Fibroblast of the conjunctiva (primary cell): ENCODE measurements at places on chromosomes 1 and 21.

DNA sequence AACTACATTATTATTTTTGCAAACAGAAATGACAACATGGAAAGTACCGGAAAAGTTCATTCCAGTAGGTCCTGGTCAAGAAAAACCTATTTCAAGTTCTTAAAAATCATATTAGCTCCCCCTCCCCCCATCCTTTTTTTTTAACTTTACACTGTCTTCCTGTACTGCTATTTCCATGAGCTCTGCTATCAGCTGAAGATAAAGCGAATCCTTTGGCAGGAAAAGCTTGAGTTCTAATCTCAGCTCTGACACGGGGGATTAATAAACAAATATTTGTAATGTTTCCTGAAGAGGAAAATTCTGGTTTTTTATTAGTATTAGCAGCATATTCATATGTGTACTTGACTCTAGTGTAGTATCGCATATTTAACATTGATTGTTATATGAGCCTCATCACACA lies 190.7 kb upstream of the ESRRG start:
- no peak for DNase-seq

DNA sequence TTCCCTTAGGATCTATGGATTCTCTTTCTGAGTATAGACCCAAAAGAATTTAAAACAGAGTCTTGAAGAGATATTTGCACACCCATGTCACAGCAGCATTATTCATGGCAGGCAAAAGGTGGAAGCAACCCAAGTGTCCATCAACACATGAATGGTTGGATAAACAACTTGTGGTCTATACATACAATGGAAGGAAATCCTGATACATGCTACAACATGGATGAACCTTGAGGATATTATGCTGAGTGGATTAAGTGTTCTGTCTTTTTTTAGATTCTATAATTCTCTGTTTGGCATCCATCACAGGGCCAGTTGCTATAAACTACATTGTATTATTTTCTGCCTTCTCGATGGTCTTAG lies 39.8 kb downstream of the PTPN14 start:
- DNase-seq = no peak

GRCh38 chr1:112694363-112694929 lies 12.5 kb downstream of the RHOC start:
- DNase-seq = no peak

- no peak for DNase-seq
Observed at GRCh38 chr1:86470859-86471258, 2.1 kb downstream of the CLCA1 start.

DNA sequence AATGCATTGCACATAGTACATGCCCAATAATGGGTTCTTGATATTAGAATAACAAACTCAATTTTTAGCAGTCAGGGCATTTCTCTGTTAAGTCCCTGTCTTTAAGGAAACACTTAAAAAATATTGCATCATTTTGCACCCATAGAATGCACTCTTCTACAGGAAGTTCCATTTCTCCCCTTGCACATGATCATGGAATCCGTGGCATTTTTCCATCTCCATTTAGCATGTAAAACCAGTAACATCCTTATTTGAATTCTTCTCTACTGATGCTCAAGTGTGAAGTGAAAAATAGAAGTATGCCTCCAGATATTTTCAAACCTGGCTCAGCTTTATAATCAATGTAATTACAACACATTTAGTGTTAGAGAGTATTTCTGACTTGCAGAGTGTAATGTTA lies 192.8 kb downstream of the RWDD3 start:
- no peak for DNase-seq

DNA sequence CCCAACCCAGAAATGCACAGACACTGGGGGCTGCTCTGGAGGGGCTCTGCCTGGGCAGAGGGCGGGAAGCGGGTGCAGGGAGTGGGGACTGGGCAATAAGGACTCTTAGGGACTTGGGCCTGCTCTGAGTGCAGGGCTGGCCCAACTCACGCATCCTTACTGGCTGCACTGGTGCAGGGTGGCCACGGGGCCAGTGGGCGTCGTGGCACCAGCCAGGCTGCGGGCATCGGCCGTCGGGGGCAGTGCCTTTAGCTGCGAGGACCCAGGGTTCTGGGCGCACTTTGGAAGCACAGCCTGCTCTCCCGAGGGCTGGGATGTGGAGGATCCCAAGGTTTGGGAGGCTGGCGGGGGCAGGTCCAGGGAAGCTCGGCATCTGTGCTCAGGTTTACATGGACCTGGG lies 27.1 kb upstream of the TTLL10 start:
- no peak for DNase-seq

DNA sequence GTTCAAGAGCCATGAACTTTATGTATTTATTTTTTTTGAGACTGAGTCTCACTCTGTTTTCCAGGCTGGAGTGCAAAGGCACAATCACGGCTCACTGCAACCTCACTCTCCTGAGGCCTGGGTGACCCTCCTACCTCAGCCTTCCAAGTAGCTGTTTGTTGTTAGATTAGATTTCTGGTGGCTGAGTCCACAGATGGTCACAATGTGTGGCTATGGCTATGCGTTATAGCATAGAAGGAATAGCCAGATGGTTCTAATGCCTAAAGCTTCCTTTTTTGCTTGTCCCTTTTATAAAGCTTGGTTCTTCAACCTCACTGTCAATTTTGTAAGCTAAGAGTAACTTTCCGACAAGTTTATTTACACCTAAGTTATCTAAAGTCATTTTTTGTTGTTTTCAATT lies 62.3 kb upstream of the FMN2 start:
- peak; percentile 1 for DNase-seq

DNA sequence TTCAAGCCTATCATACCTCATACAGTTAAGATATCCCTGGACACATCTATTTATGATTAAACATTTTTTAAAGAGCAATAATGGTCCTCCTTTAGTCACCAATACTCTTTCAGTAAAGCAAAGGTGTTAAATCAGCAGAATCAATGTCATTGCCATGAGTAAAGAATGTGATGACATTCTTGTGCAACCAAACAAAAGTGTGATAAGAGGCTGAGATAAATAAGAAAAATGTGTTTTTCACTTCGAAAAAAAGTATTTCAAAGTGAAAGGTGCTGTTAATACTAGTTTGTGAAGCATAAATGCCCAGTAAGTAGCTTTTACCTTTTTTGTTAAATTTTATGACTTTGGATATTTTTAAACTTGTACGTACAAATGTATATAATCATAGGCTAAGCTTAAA lies 8.4 kb downstream of the SLC44A5 start:
- DNase-seq = no peak

DNA sequence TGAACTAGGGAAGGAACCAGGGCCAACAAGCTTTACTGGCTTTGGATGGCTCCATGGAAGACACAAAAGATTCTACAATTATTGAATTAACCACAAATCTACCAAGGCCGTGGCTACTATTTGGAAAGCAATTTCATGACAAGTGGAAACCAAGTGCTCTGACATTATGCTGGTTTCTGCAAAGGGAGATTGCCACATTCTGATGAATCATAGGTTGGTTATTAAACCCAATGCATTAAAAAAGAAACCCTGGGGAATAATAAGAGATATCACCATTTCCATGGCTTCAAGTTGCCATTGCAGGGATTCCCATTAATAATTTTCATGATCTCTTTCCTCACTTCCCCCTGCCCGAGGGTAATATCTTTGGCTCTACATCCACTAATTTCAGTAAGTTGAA lies 359.2 kb upstream of the NCAM2 start:
- DNase-seq = no peak

DNA sequence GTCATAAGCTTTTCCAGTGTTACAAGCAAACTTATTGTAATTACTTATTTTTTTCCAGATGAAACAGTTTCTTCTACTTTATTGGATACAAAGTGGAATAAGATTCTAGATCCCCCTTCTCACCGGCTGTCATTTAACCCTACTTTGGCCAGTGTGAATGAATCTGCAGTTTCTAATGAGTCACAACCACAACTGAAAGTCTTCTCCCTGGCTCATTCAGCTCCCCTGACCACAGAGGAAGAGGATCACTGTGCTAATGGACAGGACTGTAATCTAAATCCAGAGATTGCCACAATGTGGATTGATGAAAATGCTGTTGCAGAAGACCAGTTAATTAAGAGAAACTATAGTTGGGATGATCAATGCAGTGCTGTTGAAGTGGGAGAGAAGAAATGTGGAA lies 95.5 kb downstream of the ZFYVE9 start:
- no peak for DNase-seq

- DNase-seq = no peak
Observed at GRCh38 chr21:42550817-42551216, 37.2 kb downstream of the SLC37A1 start.

DNA sequence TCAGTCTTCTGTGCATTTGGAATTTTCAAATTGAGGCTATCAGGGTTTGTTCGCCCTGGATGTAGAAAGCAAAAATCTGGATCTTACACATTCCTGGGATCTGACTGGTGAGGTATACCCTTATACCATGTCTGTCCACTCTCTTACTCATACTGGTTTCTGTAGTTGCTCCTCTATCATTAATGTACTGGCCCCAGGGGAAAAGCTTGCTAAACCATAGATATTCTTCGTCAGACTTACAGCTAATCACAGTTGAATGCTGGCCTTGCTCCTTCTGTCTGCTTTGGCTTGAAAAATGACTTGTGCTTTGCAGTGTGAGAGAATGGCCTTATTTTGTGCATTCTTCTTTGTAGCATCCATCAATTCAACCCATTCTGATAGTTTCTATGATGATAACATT lies 30.5 kb downstream of the TBCE start:
- peak; percentile 76 for DNase-seq

DNA sequence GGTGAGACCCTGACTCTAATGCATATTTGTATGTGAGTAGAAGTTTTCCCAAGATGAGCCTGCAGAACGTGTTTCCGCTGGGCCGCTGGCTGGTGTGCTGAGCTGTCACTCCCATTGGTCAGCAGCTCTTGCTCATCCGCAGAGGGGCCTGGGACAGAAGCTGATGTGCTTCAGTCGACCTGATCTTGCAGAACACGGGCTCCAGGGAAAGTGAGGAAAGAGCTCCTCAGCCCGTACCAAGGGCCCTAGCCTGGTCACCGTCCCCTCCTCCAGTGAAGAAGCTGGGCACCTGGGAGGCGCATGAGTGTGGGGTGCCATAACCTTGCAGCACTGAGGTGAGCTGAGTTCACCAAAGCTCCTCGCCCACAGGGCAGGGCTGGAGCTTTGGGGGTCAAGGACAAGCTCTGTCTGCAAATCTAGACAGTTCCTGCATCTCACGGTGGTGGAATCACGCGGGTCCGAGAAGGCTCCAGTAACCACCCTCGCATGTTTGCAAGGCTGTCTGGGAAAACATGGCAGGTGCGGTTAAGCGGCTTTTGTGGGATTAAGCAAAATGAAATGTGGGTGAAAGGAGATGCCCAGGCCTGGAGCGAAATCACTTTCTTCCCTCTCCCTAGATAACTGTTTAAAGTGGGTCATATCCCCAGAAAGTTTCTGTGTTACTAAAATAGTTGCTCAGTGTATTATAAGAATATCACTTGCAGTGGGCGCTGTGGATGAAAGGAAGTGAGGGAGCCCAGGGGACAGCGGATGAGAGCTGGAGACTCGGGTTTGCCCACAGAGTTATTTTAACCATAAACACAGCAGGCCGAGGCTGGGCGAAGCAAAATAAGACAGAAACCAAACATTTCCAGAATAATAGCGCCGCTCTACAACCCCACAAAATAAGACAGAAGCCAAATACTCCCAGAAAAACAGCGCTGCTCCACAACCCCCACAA lies 33.1 kb upstream of the LRRC3 start:
- no peak for DNase-seq

- no peak for DNase-seq
Observed at GRCh38 chr1:19096990-19097389, 113.1 kb downstream of the UBR4 start.

DNA sequence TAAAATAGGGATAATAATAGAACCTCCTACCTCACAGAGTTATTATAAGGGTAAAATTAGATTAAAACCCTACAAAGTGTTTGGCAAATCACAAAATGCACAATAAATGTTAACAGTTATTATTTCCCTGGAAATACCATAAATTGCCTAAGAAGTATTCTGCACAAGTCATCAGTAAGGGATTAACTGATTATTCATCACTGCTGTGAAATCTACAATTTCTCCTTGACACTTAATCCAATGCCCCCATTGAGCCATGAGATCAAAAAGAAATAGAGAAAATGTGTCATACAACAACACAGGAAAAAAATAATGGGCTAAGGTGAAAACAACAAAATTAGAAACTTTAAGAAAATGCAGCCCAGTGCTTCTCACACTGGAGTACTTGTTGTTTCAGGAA lies 6.7 kb upstream of the SEC16B start:
- no peak for DNase-seq

DNA sequence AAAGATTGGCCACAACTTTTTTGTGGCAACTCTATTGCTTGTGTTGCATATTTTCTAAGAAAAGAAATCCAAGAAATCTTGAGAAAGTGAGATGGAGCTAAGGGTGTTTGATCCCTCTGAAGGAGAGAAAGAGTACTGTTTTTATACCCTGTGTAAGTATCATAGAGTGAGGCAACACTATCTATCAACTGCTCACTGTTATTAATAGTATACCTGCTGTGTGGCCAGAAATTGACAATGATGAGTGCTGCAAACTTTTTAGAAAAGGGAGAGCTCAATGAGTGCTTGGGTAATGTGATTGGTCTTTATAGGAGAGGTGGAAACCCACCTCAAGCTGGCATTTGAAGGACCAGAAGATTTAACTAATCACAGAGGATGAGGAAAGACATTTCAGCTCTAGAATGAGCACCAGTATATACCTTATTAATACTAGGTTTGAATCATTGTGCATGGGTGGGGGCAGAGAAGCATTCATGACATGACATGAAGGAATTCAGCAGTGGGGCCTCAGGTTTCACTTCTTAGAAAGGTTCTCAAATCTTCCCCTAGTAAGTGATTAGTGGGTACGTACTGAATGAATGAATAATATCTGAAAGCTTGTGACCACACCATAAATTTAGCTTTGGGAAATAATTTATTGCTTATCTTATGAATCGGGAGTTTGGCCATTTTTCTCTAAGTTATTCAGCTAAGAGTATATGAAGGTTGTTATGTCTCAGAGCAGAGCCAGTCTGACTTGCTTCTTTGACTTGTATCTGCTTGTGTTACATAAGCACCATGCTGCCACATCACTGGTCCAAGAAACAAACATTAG lies 169.2 kb upstream of the SGIP1 start:
- DNase-seq = no peak

GRCh38 chr1:230878591-230878990 lies 10.3 kb upstream of the C1orf198 start:
- DNase-seq = peak; percentile 91

GRCh38 chr1:54356680-54357147 lies 49.5 kb downstream of the SSBP3 start:
- DNase-seq = no peak

- DNase-seq = peak; percentile 3
Observed at GRCh38 chr1:53625766-53626520, 113.0 kb downstream of the GLIS1 start.

GRCh38 chr1:230186003-230186863 lies 119.2 kb downstream of the GALNT2 start:
- peak; percentile 67 for DNase-seq

DNA sequence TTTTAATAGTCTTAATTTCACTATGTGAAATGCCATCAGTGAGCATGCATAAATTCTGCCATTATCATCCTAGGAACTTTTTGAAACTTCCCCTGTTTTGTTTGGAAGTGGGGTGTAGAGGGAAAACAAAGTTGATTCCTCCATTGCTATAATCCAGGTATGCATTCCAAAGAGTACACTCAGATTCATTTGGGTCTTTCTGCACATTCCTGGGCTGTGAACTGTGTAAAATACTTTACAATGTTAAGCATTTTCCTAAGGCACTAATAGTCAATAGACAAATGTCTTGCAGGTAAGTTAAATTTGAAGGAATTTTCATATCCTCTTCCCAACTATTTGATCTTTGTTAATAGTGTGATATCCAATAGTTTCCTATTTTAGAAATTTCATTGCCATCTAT lies 36.2 kb downstream of the SGIP1 start:
- DNase-seq = no peak

- peak; percentile 50 for DNase-seq
Observed at GRCh38 chr1:118788463-118788862, 199.7 kb downstream of the TBX15 start.
